Activated T-cell treated with anti-CD3 and anti-CD28 coated beads, Interleukin-2, amount 50 U/mL, for 1 hour (primary cell): ENCODE measurements at places on chromosomes 6 and 20.
A peak's percentile ranks its signal among the peaks of the same experiment; 100 is the strongest.

DNA sequence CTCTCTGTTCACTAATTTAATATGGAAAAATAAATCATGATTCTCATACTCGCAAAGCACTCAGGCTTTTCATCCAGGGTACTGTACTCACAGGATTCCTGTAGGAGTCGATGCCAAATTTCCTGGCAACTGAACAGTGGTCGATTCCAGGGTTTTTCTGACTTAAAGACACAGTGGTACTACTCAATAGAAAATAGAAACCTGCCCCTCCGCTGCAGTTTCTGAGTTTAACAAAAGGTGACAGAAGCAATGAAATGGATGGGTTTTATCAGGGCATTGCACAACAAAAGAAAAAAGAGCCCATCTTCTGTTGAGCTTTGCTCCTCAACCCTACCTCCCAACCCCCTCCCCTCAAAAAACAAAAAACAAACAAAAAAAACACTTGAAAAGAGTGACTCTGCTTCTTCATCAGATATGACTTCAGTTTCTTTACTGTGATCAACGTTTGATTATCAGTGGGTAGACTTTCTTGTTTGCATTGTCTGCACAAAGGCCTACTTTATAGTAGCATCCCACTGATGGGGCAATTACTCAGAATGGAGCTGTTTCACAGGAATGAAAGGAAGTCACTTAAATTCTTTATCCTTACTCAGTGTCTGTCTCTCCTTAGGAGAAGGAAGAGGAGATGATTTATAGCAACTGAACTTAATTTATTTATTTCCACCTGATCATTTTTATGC is 96.2 kb upstream of the FOXO3 start:
- no peak for DNase-seq

- DNase-seq = no peak
Measured at GRCh38 chr20:55031971-55032370, 556.6 kb downstream of the DOK5 start.

DNA sequence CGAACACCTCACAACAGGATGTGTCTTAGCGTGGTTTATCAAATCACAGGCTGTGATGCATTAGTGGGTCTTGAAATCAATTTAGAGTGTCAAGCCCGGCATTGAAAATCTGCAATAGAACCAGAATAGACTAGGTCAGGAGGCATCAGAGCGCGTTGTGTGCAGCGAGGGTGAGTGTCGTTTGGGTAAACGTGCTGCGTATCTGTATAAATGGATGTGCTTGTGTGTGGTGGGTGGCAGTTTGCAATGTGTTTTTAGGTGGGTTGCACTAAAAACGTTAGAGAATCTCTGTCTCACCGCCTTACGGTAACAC is 121.0 kb upstream of the SULF2 start:
- no peak for DNase-seq

GRCh38 chr6:18390476-18390875 is 3.3 kb downstream of the RNF144B start:
- no peak for DNase-seq

GRCh38 chr6:17420368-17420767 is 27.0 kb downstream of the CAP2 start:
- no peak for DNase-seq

- DNase-seq = no peak
Measured at GRCh38 chr6:38573801-38574395, 65.8 kb downstream of the BTBD9 start.

DNA sequence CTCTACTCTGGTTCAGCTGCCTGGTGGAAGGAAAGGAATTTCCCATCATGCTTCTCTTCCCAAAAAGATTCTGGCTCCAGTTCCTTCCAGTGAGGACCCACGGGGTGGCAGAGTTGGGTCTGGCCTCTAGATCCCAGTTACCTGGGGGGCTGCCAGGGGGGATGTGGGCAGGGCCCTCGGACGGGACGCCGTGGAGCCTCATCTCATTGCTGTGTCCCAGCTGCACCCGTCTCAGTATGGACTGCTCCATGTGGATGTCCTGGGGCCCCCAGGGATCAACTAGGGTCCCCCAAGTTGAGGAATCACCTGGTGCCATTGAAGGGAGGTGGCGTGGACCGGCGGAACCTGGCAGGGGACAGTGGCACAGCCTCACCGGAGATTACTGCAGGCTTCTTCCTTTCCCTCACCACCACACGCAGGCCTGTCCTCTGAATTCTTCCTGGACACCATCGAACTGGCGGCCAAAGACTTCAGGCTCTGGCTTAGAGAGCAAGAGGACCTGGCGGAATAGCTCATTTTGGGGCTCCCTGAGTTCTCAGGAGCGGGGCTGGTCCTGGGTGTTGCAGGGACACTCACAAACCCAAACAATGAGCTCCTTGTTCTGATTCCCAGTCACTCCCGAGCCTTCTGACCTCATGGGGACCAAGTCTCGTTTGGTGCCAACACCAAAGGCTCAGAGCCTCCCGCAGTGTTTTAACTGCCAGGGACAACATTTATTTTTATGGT is 8.5 kb downstream of the ZBP1 start:
- no peak for DNase-seq

DNA sequence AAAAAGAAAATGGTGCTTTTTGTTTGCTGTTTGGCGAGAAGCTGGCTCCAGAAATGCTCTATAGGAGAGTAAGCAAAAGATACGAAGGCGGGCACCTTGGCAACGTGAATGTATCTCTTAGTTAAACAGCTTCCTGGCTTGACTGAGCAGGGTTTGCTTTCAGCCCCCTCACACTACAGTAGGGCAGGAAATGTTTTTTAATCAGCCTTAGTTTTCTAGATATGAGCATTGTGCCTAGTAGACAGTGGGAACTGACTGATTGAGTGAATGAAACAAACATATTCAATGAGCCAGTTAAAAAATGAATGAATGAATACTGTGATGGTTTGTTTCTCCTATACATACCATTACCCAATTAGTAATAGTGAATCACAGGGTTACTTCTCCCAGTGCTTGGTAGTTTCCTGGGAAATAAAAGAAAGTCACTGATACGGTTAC is 19.9 kb downstream of the CAP2 start:
- DNase-seq = no peak

GRCh38 chr6:33691456-33692077 is 19.9 kb downstream of the UQCC2 start:
- no peak for DNase-seq

GRCh38 chr20:3797226-3797545 is 1.1 kb downstream of the CDC25B start:
- DNase-seq = no peak

- DNase-seq = no peak
Measured at GRCh38 chr6:170088582-170088955, 202.3 kb downstream of the DLL1 start.

GRCh38 chr6:35312076-35312800 is 14.6 kb downstream of the DEF6 start:
- no peak for DNase-seq

DNA sequence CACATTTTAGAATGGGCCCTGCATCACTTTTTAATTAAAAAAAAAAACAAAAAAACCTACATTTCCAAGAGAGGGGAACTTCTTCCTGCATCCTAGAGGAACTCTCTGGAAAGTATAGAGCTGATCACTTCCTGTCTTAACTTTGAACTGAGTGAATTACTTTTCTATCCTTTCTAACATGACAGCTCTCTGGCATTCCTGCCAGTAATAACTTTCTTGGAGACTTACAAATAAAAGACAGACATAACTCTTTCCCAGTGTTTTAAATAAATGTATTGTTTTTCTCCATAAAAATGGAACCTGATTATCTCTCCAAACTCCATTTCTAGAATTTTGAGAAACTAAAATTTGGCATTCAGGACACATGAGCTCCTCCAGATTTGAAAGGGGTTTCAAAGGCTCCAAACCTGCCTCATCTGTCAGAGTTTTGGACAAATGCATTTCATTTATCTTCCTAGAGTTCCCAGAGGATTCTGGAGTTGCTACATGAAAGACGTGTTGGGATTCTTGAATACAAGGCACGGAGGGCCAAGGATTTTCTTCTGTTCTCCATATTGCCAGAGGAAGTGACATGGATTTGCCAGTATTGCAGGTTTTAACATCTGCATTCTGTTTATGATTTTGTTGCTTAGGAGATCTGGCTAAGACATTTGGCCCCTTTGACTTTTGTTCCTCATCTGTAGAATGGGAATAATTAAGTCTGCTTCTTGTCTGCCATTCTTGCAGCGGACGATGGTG is 2.0 kb upstream of the SMOC2 start:
- no peak for DNase-seq

- no peak for DNase-seq
Measured at GRCh38 chr20:45470262-45470931, 844 bp downstream of the WFDC2 start.

DNA sequence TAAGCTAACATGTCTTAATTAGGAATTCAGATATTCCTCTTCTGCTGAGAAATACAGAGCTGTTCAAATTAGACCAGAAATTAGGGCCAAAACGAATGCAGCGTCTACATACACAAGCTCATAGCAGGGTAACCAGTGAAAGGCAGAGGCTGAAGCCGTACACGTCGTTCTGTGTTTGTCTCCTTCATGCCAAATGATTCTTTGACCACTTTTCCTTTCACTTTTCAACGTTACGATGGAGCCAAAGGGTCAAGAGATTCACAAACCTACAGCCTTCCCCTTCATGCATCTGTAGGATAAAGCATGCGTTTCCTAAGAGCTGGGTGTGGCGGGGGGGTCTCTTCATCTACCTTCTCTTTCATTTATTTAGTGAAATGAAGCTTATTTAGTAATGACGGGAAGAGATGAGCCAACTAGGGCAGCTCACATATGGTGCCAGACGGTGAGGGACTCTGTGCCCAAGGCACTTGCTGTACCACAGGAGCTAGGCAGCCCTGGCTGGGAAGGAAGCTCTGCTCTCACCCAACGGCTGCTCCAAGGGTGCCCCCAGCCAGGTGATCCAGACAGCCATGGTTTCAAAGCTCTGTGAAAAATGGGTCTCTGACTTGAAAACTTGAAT is 178.0 kb downstream of the ATXN1 start:
- DNase-seq = no peak

- DNase-seq = no peak
Measured at GRCh38 chr6:25883536-25883935, 9.5 kb upstream of the SLC17A3 start.

DNA sequence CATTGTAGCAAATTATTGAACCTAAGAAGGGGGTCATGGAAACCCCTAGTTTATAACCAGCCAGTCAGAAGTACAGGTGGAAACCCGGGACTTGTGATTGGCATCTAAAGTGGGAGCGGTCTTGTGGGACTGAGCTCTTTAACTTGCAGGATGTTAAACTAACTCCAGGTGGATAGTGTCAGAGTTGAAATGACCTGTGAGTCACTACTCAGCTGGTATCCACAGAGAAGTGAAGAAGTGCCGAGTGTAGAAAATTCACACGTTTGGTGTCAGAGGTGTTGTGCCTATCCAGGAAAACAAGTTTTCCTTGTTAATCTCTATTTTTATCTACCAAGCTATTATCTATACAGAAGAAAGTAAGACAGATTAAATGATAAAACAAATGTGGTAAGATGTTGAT is 179.7 kb downstream of the ADGRG6 start:
- no peak for DNase-seq

DNA sequence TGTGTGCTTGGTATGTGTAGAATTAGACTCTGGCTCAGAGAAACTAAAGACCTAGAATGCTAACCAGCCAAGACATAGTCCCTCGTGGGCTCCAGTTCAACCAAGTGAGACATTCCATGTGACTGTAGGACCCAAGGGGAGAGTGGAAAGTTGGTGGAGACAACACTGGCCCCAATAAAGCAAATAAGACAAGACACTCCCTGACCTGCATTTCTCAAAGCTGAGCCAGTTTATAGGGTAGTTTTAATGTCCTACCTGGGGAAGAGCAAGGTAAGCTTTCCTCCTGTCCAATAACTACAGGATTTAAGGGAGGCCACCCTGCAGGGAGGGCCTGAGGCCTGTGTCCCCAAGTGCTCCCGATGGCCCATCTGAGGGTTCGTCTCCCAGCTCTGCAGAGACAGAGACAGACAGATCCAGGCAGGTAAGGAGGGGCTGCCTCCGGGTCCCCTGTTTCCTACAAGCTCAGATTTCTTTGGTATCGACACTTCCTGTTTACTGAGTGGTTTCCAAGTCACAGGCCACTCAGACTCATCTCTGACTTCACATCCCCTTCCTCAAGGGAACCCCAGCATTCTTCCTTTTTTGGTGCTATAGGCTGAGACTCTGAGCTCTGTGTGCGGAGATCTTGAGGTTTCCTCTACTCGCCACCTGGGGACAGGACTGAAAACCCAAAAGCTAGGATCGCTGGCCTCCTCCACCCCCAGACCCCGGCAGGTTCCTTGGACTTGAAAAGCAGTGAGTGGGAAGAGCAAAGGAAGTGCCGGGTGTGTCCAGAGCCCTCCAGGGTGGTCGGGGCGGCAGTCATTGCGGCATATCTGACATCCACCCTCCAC is 92.4 kb downstream of the PRND start:
- DNase-seq = peak; percentile 68

DNA sequence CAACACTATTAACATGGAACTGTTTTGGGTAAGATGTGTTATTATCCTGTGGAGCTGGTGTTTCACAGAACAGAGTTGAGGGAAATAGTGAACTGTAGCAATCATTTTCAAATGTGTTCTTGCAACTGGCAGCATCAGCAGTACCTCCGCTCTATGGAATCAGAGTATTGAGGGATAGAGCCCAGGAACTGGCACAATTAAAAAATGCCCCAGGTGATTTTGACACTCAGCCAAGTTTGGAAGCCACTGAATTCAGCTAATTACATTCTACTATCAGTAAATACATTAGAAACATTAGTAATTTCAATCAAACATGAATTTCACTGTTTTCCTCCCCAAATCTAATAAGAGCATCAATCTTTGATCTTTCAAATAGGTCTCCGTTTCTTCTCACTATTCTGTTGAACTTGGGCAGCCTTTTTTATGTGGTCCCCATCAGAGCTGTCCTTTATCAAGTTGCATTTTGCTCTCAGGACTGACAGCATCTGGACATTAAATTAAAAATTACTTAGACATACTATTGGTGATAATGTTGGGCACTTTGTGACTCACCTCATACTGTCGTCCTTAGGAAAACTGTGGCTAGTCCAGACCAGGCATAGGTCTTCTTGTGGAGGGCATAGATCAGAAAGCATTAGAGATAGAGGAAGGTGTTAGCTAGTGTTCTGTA is 251.5 kb downstream of the DHX35 start:
- no peak for DNase-seq

DNA sequence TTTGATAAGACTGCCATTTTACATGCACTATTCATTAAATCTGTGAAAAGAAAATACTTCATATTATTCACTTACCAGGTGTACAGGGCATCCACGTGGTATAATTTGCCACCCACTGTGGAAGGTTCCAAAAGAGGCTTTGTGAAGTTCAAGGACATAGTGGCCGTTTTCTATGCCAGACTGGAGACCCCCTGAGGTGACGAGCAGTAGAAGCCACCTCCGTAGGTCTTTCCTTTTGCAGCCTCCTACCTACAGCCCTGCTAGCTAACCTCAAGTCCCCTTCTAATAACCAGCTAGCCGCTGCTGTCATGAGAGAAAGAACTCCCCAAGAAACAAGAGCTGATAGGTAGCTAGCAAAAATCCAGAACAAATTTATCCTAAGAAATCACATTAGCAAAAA is 110.5 kb downstream of the ARHGAP18 start:
- DNase-seq = no peak
